ENCODE measurements at places on chromosomes 16 and 17. TPM values are rescaled to one million over a fixed set of nuclear protein-coding genes. Genes with fewer than 3 reads are reported as not detected.

The SDR42E2 gene
- not detected for total RNA-seq

The RND2 gene
- total RNA-seq: 0.14 TPM

The TBC1D3C gene
- not detected for total RNA-seq

The FDXR gene
- 70.0 TPM for total RNA-seq

The CCL7 gene
- total RNA-seq: not detected

The RCVRN gene
- total RNA-seq: not detected

The CXCL16 gene
- total RNA-seq: 20.8 TPM

The WDR81 gene
- total RNA-seq: 33.0 TPM

The CES1 gene
- total RNA-seq: 52.0 TPM

The OR1F1 gene
- total RNA-seq: 0.76 TPM

The SLC5A10 gene
- 0.19 TPM for total RNA-seq

The FZD2 gene
- 44.3 TPM for total RNA-seq

The OVCA2 gene
- total RNA-seq: 77.5 TPM

The TMEM107 gene
- total RNA-seq: 22.6 TPM

Measured in A549 treated with ZK216348 at 1 μM for 4 hours (cell line).